Mesenteric fat pad (tissue), 1 donor: ENCODE measurements at places on chromosomes 13 and 19. TPM values are rescaled to one million over a fixed set of nuclear protein-coding genes. Genes with fewer than 3 reads are reported as not detected.

The HMGB1 gene
- total RNA-seq, result 209 TPM

The DNMT1 gene
- 57.7 TPM for total RNA-seq

The ZNF793 gene
- total RNA-seq, result 2.3 TPM

- no peak for DNase-seq
Observed at GRCh38 chr13:75458696-75459422, 23.1 kb downstream of the TBC1D4 start.

The ZNF99 gene
- total RNA-seq, result 0.10 TPM

DNA sequence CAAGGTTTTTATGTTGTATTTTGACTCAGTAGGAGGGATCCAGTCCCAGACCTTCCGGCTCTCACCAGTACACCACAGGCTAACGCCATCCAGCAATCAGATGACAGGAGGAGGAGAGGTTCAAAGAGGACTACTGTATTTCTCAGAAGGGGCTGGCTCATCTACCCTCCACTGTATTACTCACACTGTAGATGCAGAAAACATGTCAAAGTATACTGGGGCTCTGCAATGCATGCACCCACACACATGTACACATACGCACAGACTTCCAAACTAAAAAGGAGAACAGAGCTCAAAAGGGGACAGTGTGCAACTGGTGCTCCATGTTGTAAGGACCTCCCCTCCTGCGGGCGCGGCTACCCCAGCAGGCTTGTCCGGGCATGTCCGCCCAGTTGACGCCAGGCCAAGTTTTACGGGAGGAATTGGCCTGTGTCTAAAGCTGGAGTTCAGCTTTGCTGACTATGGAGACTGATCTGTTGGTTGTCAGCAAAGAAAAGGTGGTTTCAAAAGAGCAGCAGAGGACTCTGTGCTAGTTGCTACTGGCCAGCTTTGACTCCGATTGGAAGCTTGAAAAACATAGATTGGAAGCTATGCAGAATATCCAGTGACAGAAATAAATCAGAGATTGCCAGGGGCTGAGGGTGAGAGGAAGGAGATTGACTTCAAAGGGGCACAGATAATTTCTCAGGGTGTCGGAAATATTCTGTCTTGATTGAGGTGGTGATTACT lies 314.2 kb downstream of the DLEU7 start:
- peak; percentile 92 for DNase-seq

DNA sequence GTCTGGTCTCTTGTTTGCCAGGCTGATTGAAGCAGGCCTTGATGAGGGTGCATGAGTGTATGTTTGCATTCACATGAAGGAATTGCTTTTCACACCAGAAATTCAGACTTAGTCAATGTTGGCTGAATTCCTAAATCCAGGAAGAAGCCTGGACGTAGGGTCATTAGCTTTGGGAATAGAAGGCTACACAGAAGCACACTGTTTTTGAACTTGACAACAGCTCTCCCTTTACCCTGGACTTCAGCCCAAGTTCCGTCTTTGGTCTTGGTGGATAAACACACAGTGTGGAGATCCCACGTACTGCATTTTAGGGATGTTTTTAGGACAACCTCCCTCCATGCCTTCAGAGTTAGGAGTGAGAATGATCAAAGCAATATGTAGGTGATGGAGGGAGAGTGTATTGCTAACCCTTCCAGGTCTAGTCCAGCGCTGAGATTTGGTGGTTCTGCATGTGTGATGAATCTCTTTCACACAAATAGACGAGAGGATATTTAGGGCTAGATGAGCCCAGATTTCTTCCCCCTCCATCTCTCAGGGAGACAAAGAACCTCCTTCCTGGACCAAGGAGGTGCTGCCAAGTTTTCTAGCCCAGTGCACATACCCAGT lies 22.8 kb downstream of the TM6SF2 start:
- no peak for DNase-seq

GRCh38 chr13:48578516-48579164 lies 45.8 kb upstream of the RCBTB2 start:
- DNase-seq, result no peak

DNA sequence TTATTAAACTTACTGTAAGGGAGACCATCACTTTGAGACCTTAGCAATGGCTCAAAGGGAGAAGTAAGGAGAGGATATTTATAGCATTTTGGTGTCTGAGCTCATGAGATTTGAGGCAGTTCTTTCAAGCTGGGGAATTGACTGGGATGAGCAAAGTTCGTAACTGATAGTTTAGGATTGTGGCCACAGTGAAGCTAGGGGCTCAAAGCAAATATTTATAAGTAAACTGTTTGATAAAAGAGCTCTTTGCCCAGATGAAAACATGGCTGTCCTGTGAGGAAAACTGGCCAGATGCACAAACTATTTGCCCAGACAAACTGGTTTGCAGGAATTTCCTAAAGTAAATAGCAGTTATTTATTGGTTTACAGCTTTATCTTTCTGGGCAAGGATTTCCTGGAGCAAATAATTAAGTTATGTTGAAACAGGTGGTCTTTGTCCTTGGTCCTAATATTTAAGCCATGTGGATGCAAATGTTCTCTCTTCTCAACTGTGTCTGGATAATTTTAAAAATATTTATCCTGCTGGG lies 59.7 kb upstream of the TMTC4 start:
- DNase-seq, result no peak
